ENCODE measurements at places on chromosomes 3 and 15. TPM values are rescaled to one million over a fixed set of nuclear protein-coding genes. Genes with fewer than 3 reads are reported as not detected.

ACVR2B gene
- 9.4 TPM for total RNA-seq

C3orf49 gene
- total RNA-seq = not detected

DGKG gene
- not detected for total RNA-seq

CCR8 gene
- not detected for total RNA-seq

CD96 gene
- total RNA-seq = not detected

MORC1 gene
- not detected for total RNA-seq

EFCC1 gene
- total RNA-seq = 0.13 TPM

TRAT1 gene
- not detected for total RNA-seq

ADAMTSL3 gene
- not detected for total RNA-seq

COLQ gene
- total RNA-seq = 2.6 TPM

OCA2 gene
- 1.2 TPM for total RNA-seq

SERPINI2 gene
- total RNA-seq = not detected

RHCG gene
- not detected for total RNA-seq

KATNBL1 gene
- 39.1 TPM for total RNA-seq

HRH1 gene
- total RNA-seq = 30.3 TPM

NME9 gene
- not detected for total RNA-seq

MUSTN1 gene
- total RNA-seq = 6.2 TPM

EPHB3 gene
- 10.6 TPM for total RNA-seq

CCR3 gene
- not detected for total RNA-seq

FETUB gene
- not detected for total RNA-seq

RAD51 gene
- total RNA-seq = 8.6 TPM

FGD5 gene
- total RNA-seq = not detected

TNFAIP8L3 gene
- total RNA-seq = 0.35 TPM

C2CD4B gene
- not detected for total RNA-seq

FGF12 gene
- not detected for total RNA-seq

PPP4R2 gene
- total RNA-seq = 62.8 TPM

Measured in osteocyte (in vitro differentiated cells).